Stimulated activated naive B cell treated with anti-CD40 and anti-IgM and Interleukin-4, amounts not matched to agents 10 μg/mL and 1 μg/mL and 100 μg/mL, for 72 hours (primary cell): ENCODE measurements at places on chromosomes 3 and 15.
A peak's percentile ranks its signal among the peaks of the same experiment; 100 is the strongest.

GRCh38 chr3:9119331-9119730 lies 130.1 kb downstream of the SRGAP3 start:
- DNase-seq, result no peak

DNA sequence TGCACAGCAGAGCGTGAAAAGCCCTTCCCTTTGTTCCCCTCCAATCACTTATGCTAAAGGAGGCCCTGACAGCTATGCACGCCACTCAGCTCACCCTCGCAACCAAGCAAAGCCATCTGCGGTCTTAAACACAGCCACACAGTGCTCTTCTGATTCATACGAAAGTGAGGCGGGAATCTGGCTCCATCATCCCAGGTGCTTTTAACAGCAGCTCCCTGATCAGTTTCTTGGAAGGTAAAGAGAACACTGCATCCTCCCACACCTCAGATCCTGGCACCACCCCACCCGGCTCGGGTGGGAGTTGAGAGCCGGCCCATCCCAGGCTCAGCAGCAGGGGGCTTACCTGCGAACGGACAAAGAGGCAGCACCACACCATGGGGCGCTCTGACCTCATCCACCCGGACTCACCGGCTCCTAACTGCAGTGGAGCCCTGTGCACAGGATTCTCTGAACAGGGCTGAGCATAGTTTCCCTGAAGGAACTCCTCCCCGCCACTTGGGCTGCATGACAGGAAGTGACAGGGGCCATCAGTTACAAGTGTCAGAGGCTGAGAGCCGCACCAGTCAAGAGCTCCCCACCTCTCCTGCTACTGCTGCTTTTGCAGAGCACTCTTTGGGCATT lies 114.3 kb upstream of the ARHGEF3 start:
- peak; percentile 48 for DNase-seq

- DNase-seq, result no peak
Observed at GRCh38 chr15:98812716-98813446, 164.5 kb downstream of the IGF1R start.

GRCh38 chr15:59304034-59304795 lies 68.5 kb downstream of the MYO1E start:
- DNase-seq, result no peak

DNA sequence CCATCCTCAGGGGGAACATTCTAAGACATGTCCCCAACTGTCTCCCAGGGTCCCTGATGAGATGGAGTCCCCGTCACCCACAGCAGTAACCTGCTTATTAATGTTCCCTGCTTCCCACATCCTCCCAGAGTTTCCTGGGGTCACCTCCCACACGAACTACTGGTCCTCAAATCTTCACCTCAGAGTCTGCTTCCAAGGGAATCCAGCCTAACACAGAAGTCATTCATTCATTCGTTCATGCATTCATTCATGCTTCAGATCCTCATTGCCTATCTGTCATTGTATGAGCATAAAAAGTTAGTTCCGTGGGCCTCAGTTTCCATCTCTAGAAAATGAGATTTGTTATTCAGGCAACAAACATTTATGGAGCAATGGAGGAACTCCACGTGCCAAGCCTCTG lies 516.2 kb downstream of the SHQ1 start:
- no peak for DNase-seq

DNA sequence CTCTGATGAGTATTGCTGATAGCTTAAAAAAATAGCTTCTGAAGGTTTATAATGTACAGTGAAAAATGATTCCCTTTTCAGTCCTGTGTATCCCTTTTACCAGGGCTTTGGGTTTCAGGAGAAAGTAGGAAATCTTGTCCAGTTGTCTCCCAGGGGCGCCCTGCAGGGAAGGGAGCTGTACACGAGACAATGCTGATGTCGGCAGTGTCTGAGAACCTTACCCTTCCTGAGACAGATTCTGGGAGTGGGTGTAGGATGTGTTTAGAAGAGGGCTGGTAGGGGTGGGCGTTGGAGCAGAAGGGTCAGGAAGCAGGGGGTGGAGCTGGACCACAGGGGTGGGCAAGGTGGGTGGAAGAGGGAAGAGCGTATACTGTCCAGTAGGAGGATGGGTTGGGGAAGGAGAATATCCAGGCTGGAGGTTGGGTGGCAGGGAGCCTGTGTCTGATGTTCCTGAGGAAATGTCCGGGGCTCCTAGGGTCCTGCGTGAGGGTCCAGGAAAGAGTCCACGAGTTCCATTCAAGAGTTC lies 5.6 kb downstream of the THPO start:
- DNase-seq, result no peak

GRCh38 chr3:3586843-3587646 lies 212.2 kb upstream of the LRRN1 start:
- no peak for DNase-seq

- DNase-seq, result no peak
Observed at GRCh38 chr3:70085613-70086012, 86.1 kb downstream of the SAMMSON start.

DNA sequence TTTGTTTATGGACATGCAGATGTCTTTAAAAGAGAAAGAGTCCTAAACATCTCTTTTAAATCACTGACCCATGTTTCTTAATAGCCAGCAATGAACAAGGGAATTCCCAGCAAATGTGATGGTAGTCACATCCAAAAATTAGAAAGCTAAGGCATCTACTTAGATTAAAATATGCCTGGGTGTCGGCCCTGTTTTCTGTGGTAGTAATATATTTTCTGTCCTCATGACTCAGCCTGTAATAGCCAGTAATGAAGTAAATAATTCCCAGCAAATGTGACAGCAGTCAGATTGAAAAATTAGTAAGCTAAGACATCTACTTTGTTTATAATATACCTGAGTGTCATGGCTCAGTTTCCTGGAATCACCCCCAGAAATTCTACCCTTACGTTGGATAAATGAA lies 60.6 kb upstream of the MYRIP start:
- DNase-seq, result no peak

GRCh38 chr3:157409516-157409915 lies 27.1 kb upstream of the PTX3 start:
- no peak for DNase-seq

DNA sequence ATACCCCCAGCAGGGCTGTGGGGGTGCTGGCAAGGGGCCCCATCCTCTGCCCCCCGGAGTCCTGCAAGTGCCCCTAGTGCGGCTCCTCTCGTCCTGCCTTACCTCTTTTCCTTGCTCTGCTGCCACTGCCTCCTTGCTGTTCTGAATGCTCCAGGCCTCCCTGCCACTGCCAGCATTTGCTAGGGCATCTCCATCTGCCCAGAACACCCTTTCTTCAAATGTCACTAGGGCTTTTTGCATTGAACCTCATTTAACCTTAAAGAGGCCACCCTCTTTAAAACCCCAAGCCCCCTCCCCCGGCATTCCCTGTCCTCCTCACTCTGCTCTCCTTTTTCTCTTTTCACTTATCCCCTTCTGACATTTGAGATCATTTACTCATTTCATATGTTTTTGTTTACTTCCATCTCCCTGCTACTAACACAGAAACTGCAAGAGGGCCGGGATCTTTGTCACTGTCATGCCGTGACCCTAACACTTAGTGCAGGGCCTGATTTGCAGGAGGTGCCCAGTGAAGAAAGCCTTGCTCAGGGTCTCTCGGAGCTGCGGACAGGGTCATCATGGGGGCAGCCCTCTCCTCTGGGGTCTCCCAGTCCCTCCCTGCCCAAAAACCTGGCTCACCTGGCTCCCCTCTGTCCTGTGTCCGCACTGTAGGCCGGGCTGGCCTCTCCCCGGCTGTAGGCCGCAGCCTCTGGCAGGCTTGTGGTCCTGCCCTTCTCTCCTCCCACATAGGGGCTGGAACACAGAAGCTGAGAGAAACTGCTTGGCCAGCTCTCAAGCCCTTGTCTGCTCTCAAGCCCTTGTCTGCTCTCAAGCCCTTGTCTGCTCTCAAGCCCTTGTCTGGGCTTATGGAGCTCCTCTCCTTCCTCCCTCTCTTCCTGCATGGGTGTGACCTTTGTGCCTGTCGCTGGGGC lies at the start of gene ACOX2:
Gene ACOX2, minus strand, starts transcription at position 690 of the 911 bp plus-strand sequence. CDS start 2,084 bp downstream, outside the sequence.
- no peak for DNase-seq

DNA sequence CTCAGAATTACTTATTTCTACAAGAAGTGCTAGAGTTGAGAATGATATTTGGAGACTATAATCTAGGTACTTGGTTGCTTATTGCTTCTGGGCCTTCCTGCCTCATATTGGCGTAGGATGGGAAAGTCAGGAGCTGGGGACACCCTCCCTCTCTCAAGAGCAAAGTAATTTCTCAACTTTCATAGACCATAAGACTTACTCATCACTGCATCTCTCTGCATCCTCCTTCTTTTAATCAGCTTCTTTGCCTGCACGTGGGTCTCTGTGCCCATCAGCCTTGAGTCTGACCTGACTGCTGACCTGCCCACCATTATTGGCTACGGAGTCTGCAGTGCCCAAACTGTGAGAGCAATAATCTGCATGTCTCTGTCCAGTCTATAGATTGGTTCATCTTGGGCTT lies 27.3 kb upstream of the XIRP1 start:
- DNase-seq, result no peak

- DNase-seq, result no peak
Observed at GRCh38 chr3:51657234-51657633, 13.8 kb upstream of the TEX264 start.

DNA sequence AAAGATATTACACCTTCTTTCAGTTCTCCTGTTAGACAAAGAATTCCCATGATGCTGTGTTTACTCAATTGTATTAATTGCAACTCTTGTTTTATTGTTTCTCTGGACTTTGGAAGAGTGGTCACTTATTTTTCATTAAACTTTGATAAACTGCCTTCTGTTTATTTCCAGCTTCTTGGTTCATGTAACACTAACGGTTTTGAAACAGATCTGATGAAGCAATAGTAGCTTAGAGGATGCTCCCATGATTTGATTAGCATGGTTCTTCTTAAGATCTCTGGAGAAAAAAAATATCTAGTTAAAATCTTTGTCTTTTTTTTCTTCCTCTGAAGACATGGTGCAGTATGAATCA lies 90.1 kb downstream of the FNDC3B start:
- no peak for DNase-seq

- no peak for DNase-seq
Observed at GRCh38 chr3:61464518-61465140, 96.7 kb upstream of the PTPRG start.

DNA sequence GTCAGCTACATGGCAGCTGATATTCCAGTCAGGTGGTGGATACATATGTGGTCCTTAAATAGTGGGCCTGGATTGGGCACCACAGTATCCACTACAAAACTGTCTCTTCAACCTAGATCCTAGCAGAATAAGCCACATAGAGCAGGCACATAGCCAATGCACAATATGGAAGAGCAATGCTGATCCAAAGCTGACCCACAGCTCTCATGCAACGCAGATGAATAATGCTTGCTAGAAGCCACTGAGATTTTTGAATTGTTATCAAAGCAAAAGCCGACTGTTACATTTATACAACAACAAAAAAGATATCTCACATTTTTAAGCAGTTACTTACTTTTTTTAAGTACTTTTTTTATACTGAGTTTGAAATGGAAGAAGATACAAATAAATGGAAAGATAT lies 11.2 kb downstream of the CNTN3 start:
- DNase-seq, result no peak

DNA sequence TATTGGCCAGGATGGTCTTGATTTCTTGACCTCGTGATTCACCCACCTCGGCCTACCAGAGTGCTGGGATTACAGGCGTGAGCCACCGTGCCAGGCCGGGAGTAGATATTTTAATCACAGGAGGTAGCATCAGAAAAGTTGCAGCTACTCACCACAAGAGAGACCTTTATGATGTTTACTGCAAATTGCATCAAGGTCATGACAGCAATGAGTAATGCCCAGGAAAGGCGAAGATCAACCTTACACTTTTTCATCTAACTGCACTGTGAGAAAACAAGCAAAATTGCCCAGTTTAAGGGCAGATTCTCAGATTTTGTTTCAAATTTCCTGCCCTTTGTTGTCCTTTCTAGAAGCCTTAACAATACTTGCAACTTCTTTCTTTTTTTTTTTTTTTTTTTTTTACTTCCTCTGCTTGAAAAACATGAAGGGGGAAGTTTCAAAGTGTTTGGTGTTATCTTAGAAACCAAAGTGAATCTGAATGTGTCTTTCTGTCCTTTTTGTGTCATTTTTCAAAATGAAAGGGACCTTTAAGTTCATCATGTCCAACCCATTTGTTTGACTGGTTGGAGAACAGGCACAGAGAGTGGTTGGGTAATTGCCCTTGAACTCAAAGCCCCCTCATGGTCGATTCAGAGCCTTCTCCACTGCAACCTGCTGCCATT lies 25.0 kb downstream of the TGFBR2 start:
- no peak for DNase-seq

DNA sequence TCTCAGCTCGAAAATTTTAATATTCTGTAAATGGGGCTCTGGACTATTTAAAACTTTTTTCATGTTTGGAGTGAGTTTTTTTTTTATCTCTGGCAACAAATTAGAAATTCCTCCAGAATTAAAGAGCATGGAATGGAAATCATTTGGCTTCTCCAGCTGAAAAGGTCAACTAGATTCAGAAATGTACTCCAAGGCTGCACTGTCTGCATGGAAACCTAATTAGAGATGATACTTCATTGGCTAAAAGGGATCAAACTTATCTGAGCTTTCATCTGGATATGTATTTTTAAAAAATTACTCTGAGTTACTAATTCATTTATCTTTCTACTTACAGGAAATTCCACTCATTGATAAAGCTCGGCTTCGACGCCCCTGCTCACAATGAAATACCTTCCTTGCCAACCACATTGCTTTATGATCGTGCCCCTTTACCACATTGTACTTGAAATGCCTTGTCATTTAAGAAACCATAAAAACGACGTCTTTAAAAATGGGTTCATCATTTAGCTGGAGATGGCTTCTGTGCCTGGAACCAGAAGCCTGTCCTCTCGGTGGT lies 285.5 kb upstream of the ICE2 start:
- DNase-seq, result no peak

GRCh38 chr15:89781055-89781454 lies 4.9 kb downstream of the MESP2 start:
- peak; percentile 45 for DNase-seq

- no peak for DNase-seq
Observed at GRCh38 chr3:25648925-25649830, 15.5 kb downstream of the TOP2B start.

GRCh38 chr3:23709987-23710386 lies 95.8 kb upstream of the UBE2E1 start:
- no peak for DNase-seq

DNA sequence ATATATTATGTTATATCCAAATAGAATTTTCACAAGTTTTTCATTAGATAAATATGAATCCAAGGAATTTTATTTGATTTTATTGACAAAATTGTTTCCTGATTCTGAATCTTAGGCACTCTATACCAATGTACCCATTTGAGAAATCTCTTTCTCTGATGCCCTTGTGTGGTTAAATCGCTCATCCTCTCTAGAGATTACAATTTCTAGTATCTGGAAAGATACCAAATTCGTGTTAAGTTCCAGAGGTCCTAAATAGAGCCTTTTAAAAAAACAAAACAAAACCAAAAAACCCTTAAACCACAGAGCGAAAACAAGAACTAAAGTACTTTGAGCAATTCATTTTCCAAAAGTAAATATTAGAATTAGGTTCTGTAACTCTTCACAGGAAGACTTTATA lies 20.0 kb downstream of the SATB1 start:
- DNase-seq, result no peak
